Activated CD4-positive, alpha-beta T cell treated with anti-CD3 and anti-CD28 coated beads, Interleukin-2, amount 10 ng/mL, durations not matched to agents 7 days and 5 days (primary cell): ENCODE measurements at places on chromosomes 3 and 15. TPM values are rescaled to one million over a fixed set of nuclear protein-coding genes. Genes with fewer than 3 reads are reported as not detected.

The CCR9 gene
- total RNA-seq = not detected

The P2RY13 gene
- not detected for total RNA-seq

The CLDN1 gene
- not detected for total RNA-seq

The ISL2 gene
- total RNA-seq = 0.54 TPM

The SNRPN gene
- total RNA-seq = 54.6 TPM

The MYEF2 gene
- total RNA-seq = 25.2 TPM

The GUCA1C gene
- not detected for total RNA-seq

The HIGD2B gene
- not detected for total RNA-seq

The ARHGEF26 gene
- 0.06 TPM for total RNA-seq

The REC114 gene
- total RNA-seq = not detected

The ALS2CL gene
- 15.5 TPM for total RNA-seq

The SLC27A2 gene
- 9.9 TPM for total RNA-seq

The C15orf62 gene
- 1.0 TPM for total RNA-seq

The THPO gene
- total RNA-seq = not detected

The NOX5 gene
- total RNA-seq = not detected

The TP63 gene
- 0.17 TPM for total RNA-seq

The OCA2 gene
- not detected for total RNA-seq

The ANKUB1 gene
- total RNA-seq = not detected

The SCAANT1 gene
- not detected for total RNA-seq
